ENCODE measurements at places on chromosomes 12 and 14.

DNA sequence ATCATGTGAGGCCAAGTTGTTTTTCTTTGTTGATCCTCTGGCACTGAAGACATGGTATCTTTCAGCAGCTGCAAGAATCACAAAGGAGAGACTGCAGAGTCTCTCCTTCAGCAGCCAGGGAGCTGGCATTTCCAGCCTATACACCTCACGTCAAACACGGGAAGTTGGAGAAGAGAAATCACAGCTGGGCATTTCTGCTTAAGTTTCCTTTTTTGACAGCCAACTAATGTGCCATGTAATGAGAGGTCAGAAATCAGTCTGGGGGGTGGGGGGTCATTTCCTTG, 28.3 kb downstream of the PHLDA1 start:
- ATAC-seq = no peak

- peak; percentile 62 for ATAC-seq
Measured at GRCh38 chr12:27733052-27733656, 22.5 kb downstream of the MRPS35 start.

GRCh38 chr12:88562151-88562550, 18.1 kb downstream of the KITLG start:
- no peak for ATAC-seq

DNA sequence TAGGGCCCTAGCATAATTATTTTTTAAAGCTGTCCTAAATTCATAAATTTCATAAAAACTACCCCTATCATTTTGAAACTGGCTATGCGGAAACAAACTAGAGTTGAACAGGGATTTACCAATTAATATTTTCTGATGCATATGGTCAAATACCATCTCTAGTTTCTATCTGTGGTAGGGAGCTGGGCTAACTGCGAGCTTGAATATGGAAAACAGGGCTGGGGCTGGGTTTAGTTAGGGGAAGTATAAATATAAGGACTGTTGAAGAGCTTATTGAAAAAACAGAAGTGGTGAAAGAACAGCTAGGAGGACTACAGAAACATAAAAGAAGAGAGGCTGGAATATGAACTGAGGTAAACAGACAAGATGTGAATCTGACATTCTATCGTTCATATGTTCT, 91.8 kb downstream of the SLC38A1 start:
- ATAC-seq = no peak

DNA sequence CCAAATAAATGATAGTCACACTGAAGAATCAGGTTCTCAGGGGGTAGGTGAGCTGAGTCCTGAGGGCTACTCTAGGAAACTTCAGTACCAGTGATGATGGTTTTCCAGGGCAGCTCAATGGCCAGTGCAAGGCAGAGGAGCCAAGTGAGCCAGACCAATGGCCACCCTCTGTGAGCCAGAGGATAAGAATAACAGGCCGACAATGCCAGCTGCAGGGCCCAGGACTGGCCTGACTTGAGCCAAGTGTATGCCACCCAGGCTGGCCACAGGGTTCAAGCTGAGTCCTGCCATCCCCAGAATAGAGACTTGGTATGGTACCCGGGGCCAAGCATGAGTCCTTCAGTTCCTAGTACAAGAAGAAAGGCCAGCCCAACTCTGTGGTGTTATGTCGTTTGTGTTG, 355.5 kb downstream of the DPF3 start:
- no peak for ATAC-seq

DNA sequence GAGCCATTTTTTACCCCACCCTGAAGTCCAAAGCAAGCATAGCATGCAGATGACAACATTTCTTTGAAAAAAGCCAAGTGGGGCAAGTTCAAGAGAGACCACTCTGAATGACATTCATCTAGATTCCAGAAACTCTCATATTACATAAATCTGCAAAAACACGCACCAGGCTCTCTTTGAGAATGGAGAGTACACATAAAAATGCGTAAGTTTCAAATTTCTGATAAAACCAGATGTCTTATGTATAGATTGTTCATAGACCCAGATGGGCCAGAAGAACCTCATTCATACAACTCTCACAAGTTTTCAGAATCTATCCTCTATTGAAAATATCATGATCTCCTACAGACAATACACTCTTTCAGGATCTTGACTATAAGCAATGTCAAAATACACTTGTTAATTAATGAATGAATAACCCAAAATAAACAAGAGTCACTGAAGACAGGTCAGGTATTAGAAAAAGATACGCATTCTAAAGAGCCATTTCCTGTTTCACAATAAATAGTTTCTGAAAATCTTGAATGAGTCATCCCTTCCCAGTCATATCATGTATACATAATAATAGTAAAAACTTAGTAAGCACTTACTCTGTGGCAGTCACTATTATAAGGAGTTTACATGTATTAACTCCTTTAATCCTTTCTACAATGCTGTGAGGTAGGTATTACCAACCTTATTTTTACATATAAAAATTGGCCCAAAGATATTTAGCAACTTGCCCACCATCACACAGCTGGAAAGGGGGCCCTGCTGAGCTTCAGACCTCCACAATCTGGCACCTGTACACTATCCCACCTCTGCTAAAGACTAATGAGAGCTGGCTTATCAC, 72.0 kb downstream of the PPP2R5E start:
- ATAC-seq = peak; percentile 92

GRCh38 chr12:14654842-14655241, 41.6 kb downstream of the GUCY2C start:
- no peak for ATAC-seq

GRCh38 chr14:34211732-34212131, 250.3 kb downstream of the SPTSSA start:
- peak; percentile 67 for ATAC-seq

GRCh38 chr14:56394826-56395530, 184.6 kb upstream of the TMEM260 start:
- ATAC-seq = no peak

DNA sequence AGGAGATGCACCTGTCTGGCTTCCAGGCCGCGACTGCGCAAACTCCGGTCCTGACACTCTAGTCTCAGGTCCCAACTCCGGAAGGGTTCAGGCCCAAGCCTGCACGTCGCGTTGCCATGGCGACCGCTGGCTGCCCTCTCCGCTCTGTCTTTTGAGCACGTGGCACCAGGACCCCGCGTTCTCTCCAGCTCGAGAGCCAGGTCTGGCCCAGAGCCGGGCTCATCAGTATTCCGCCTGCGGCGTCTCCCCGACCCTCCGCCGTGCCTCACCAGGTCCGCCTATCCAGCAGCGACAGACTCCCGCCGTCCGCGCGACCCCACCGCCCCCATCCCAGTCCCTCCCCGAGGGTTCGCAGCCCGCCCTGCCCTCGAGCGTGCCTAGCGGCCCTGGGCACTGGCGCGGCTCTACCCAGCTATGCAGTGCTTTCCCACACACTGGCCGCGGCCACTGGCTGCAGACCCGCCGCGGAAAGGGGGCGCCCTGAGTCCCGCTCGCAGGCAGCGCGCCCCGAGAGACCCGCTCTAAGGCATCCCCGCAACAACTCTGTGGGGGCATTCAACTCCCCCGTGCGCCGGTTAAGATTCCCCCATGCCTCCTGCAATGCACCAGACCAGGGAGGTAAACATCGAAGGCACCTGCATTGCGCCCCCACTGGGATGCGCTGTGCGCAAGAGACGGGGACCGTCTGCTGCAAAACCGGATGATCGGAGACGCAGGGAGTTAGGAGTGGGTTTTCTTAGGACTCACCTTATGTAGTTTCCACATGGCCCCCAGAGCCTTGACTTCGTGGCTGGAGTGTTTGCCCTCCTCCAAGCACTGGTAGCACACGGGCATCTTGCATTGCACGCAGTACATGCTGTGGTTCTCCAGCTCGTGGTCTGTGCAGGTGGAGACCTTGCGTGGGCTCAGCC, 1.3 kb downstream of the TRIM9 start:
- ATAC-seq = no peak

DNA sequence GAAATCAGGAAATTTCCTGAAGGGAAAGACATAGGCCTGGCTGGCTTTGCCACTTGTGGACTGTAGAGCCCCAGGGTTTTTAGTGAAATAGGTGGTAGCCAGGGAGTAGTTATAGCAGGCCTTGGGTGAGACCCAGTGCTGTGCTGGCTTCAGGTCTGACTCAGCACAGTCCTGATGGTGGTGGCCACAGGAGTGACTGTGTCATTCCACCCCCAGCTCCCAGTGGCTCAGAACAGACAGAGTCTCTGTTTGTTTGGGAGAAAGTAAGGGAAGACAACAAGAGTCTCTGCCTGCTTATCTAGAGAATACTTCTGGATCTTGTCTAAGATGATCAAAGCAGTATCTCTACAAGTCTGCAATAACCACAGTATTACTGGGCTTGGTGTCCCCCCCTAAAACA, 27.5 kb upstream of the OR6J1 start:
- no peak for ATAC-seq

- ATAC-seq = no peak
Measured at GRCh38 chr12:99386907-99387306, 260.6 kb upstream of the GARIN6 start.

GRCh38 chr12:112713471-112713870, 78.1 kb upstream of the RPH3A start:
- ATAC-seq = no peak

GRCh38 chr12:111624540-111624939, 25.4 kb upstream of the ATXN2 start:
- no peak for ATAC-seq

- no peak for ATAC-seq
Measured at GRCh38 chr12:100798286-100799160, 3.9 kb downstream of the ANO4 start.

DNA sequence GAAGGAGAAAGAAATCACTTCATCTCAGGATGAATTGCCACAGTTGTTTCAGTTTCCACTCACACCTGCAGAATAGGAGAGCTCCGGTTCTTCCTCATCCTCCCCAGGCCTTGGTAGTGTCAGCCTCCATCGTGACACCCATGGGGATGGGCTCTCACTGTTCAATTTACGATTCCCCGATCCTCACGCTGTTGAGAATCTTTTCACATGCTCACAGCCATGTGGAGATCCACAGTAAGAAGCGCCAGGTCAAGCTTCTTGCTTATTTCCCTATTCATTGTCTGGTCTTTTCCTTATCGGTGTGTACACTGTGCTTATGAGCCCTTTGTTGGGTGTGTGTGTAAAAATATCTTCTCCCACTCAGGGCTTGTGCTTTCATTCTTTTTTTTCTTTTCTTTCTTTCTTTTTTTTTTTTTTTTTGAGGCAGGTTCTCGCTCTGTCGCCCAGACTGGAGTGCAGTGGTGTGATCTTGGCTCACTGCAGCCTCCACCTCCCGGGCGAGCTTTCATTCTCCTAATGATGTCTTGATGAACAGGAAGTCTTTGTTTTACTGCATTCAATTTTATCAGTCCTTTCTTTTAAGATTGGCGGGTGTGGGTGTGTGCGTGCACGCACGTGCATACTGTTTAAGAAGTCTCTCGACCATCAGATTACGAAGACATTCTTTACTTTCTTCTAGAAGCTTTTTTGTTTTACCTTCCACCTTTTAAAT, 21.5 kb downstream of the RIN3 start:
- peak; percentile 33 for ATAC-seq

DNA sequence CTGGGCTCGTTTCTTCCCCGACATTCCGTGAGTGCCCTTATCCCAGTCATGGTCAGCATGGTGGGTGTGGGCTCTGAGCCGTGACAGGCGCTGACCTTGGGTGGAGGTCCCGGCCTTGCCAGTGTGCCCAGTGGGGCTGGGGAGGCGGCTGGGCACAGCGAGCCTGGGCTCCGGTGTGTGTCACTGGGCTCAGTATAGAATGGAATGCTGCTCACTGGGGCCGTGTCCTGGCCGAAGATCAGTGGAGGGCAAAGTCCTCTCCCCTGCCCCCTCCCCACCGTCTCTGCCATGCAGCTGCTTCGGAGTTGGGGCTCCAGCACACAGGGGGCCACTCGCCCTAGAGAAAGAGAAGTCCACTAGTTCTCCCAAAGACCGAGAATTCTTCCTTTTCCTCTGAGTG, 164.4 kb downstream of the TSPAN9 start:
- ATAC-seq = no peak

- ATAC-seq = no peak
Measured at GRCh38 chr12:17478908-17479673, 610.9 kb downstream of the RERGL start.

- ATAC-seq = no peak
Measured at GRCh38 chr14:80080601-80081000, 130.7 kb downstream of the DIO2 start.

DNA sequence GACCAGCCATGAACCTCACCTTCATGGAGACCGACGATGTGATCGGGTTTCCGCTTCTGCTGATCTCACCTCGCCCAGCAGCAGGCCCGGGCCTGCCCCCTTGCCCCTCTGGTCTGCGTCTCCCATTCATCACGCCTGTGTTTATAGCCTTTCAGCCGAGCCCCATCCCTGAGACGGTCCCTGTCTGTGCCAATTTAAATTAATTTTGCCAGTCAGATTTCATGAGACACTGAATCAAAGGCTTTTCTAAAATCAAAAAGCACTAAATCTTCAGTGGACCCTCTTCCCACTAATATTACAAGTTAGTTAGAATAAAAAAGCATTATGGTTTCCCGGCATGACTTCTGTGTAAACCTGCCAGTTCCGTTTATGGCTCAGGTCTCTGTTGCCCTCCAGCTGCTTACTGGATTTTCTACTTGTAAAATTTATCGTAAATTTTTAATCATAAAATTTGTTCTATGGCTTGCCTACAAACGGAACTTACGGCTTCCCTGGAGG, 155.9 kb downstream of the ESRRB start:
- no peak for ATAC-seq

DNA sequence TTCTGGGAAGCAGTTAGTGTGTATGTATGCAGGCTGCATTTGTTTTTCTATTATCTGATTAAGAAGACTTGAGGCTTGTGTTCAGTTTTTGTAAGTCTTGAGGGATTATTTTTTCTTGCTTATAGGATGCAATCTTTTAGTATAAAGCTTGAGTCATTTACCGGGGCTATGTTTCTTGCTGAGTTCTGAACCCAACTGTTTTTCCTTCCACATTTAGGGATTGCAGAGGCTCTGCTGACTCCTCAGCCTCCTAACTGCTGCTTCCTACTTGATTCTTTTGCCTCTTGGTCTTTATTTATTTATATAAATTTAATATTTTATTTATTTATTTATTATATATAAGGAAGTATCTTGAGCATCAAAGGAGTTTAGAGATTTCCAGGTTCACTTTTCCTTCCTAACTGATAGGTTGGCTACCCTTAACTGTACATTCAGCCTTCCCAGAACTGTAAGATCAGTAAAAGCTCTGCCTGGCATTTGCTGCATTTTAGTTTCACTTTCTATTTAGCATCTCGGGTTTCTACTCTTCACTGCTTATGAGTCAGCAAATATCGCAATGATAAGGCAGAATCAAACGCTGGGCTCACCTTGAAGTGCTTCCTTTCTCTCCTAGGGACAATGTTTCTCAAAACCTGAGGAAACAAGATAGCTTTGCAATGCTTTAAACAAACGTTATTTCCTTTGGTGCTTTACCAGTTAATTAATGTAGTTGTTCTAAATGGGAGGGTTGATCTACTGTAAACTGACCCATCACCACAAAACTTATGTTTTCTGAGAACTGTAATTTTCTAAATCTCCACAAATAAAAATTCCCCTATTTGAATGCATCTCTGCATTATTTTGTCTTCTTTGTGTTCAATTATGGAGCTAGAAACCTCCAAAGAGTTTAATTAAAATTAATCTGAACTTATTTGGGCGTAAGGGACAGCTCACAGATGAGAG, 1183.7 kb upstream of the TMEM132C start:
- ATAC-seq = peak; percentile 93

Data from activated CD4-positive, CD25-positive, alpha-beta regulatory T cell treated with anti-CD3 and anti-CD28 coated beads, Interleukin-2, amount 50 U/mL, for 24 hours (primary cell).